ENCODE measurements at places on chromosomes 13 and 19.

- no peak for DNase-seq
Observed at GRCh38 chr13:51370116-51370515, 30.6 kb downstream of the SERPINE3 start.

DNA sequence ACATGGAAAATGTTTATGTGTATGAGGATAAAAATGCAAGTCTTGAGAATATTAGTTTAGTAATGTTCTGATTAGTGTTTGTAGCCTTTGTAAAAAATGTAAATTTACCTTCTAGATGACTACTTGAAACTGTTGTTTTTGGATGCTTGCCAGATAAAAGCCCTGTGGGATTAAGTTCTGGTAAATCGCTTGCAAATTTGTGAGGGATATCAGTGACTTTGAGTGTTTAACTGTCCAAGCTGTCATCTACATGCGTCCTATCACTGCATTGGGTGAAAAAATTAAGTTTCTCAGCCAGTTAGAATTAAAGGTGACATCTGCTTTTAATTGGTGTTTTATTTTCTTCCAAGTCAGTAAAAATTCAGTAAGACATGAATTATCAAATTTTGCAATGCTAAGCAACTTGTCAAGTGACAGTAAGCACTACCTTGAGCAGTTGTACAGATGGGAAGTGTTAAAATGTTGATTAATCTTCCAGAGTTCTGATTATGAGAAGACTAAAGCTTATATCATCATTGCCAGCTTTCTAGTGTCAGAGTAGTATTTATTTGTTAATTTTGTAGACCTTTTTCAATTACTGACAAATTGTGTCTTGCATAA, 88.0 kb downstream of the PCCA start:
- no peak for DNase-seq

- DNase-seq, result no peak
Observed at GRCh38 chr19:34661357-34661756, 15.6 kb downstream of the SCGB2B2 start.

- DNase-seq, result no peak
Observed at GRCh38 chr13:48233889-48234488, 983 bp downstream of the ITM2B start.

- DNase-seq, result peak; percentile 45
Observed at GRCh38 chr13:25910243-25910642, 141.6 kb downstream of the SHISA2 start.

DNA sequence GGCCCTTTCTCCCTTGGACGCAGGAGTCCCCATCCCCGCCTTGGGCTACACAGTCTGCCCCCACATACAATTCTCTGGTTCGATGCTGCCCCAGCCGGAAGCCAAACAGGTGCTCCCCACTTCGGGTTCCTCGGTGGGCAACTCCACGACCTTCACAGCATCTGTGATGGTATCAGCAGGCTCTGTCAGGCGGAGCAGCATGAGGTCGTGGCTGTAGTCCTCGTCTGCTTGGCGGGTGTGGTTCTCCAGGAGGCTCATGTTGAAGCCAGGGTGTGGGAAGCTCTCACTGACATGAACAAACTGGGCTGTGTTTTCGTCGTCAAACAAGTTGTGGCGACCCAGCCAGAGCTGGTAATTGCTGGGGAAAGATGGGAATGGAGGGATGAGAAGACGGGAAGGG, 3.5 kb downstream of the KLK1 start:
- DNase-seq, result no peak

GRCh38 chr13:109784590-109785140, 1.7 kb downstream of the IRS2 start:
- DNase-seq, result peak; percentile 48

DNA sequence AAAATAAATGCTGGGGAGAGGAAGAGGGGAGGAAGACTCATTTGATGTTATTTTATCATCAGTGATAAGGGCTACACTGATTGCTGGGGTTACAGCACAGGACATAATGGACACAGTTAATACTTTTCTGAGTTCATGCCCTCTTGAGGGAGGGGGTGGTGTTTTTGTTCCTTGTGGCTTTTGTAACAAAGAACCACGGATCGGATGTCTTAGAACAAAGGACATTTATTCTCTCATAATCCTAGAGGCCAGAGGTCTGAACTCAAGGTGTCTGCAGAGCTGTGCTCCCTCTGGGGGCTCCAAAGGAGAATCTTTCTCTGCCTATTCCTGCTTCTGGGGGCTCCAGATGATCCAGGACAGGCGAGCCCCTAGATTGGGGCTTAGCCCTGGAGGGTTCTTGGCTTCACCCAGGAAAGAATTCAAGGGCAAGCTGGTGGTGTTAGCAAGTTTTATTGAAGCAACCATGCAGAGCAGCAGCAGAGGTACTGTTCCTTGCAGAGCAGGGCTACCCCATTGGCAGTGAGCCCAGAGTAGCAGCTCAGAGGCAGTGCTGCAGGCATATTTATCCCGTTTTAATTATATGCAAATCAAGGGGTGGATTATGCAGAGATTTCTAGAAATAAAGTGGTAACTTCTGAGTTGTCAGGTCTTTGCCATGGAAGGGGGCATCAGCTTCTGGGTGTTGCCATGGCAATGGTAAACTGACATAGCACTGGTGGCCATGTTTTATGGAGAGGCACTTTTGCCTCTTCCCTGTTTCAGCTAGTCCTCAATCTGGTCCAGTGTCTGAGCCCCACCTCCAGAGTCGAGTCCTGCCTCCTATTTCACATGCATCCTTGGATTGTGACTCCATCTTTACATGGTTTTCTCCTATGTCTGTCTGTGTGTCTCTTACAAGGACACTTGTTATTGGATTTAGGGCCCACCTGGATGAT, 18.0 kb downstream of the VAV1 start:
- DNase-seq, result no peak

- no peak for DNase-seq
Observed at GRCh38 chr19:19185853-19186740, 5.9 kb downstream of the BORCS8 start.

GRCh38 chr19:58334691-58335249, 8.0 kb downstream of the ZSCAN22 start:
- DNase-seq, result no peak

- DNase-seq, result no peak
Observed at GRCh38 chr19:33629826-33630375, 8.1 kb downstream of the CHST8 start.

GRCh38 chr19:768424-768823, 17.5 kb downstream of the MISP start:
- no peak for DNase-seq

- DNase-seq, result peak; percentile 82
Observed at GRCh38 chr19:33241091-33241529, 15.5 kb upstream of the SLC7A10 start.

GRCh38 chr13:26026211-26026610, 25.6 kb downstream of the SHISA2 start:
- no peak for DNase-seq

GRCh38 chr13:36820222-36820621, 1.2 kb downstream of the RFXAP start:
- DNase-seq, result no peak

DNA sequence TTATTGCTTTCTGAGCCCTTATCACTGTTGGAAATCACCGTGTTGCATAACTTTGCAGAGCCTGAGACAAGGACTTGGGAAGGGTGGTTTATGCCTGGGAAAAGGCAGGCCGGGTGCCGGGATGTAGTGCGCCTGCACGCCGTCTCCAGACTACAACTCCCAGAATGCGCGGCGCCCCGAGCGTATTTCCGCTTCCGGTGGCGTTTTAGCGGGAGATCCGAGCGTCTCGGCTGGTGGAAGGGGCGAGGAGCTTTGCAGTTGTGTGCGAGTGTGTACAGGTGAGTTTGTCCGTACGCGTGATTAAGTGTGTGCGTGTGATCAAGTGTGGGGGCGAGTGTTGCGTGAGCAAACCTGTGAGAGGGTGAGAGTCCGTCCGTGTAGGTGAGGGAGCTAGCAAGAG, 75.4 kb downstream of the PEG3 start:
- DNase-seq, result peak; percentile 43

DNA sequence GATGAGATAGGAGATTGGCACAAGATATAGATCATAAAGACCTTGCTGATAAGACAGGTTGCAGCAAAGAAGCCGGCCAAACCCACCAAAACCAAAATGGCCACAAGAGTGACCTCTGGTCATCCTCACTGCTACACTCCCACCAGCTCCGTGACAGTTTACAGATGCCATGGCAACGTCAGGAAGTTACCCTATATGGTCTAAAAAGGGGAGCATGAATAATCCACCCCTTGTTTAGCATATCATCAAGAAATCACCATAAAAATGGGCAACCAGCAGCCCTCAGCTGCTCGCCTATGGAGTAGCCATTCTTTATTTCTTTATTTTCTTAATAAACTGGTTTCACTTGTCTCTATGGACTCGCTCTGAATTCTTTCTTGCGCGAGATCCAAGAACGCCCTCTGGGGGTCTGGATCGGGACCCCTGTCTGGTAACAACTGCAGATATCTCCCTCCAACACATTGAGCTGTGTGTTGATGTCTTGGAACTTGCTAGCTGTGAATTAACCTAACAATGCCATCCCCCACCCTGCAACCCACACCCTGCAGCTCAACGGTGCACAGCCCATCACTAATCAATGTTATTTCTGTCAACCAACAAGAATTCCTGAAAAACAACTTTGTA, 27.1 kb upstream of the GRTP1 start:
- DNase-seq, result no peak

DNA sequence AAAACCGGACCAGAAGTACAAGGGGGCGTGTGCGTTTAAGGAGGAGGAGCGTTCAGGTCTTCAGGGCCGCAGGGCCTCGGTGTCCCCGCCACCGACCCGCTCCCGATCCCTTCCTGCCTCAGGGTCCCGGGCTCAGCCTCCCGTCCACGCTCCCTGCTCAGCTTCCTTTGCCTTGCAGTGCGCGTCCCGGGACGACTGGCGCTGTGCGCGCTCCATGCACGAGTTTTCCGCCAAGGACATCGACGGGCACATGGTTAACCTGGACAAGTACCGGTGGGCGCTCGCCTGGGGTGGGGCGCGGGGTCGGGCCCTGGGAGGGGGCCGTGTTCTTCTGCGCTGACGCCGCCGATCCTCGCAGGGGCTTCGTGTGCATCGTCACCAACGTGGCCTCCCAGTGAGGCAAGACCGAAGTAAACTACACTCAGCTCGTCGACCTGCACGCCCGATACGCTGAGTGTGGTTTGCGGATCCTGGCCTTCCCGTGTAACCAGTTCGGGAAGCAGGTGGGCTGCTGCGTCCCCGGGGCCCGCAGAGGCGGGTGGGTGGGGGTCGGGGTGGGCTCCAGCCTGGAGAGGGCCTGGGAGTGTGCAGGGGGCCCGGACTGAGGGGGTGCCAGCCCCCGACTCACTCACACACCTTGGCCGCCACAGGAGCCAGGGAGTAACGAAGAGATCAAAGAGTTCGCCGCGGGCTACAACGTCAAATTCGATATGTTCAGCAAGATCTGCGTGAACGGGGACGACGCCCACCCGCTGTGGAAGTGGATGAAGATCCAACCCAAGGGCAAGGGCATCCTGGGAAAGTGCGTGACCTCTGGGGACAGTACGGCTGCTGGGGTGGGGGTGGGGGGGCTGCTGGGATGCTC, 1.4 kb downstream of the GPX4 start:
- DNase-seq, result no peak

- DNase-seq, result peak; percentile 28
Observed at GRCh38 chr19:18480006-18480691, 41.7 kb downstream of the ELL start.

- DNase-seq, result no peak
Observed at GRCh38 chr13:71830736-71831135, 36.3 kb downstream of the DACH1 start.

DNA sequence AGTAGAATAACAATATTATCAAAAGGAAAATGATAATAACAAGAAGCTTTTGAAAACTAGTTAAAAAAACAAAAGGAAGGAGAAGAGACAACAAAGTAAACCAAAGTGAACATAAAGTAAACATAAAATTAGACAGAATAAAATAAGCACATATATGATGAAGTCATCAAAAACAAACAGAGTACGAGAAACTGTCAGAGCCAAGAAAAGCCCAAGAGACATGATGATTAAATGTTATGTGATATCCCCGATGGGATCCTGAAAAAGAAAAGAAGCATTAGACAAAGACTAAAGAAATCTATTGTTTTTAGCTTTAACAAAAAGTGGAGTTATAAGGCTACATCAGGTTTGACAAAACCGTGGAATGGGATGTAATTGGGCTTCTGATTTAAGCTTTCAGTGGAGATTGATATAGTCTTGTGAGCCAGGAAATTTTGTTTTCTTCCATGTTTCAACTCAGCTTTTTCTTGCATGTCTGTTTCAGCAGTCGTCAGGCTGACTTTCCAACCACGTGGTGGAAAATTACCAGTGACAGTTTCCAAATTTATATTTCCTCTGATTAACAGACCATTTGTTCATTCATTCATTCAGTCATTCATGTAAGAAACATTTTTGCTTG, 64.9 kb downstream of the KL start:
- DNase-seq, result no peak

DNA sequence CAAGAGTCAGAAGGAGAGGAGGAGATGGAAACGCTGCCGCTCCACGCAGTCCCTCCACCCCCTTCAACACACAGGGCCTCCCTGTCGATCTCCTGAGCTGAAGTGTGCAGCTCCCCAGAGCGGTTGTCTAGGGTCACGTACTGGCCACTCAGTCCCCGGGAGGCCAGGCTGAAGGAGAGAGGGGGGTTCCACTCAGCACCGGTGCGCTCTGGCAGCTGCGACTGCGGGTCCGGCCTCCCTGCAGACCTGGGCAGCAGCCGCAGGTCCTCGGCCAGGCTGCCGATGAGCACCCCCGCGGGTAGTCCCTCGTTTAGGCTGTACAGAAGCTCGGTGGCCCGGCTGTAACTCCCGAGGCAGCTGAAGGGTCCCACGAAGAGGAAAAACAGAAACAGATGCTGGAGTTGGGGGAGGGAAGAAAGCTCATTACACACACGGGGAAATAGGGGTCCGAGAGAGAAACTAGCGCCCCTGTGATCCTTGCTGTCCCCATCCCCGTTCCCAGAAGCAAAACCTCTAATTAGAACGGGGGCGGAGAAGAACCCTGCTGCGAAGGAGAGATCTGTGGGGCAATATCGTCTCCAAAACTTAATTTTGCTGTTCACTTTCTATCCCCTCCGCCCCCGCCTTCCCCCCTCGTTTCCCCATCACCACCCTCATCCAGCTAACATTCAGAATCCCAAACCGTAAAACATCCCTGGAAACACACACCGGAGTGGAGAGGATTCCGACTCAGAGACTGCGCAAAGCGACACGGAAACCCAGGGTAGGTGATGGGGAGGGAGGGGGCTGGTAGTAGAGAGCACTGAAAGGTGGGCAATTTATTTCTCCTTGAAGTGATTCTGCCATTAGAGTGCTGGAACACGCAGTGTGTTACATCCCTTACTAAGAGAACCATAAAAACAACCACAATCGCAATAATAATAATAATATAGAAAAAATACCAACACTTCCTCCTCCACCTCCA, 1.8 kb downstream of the PCDH20 start:
- no peak for DNase-seq

DNA sequence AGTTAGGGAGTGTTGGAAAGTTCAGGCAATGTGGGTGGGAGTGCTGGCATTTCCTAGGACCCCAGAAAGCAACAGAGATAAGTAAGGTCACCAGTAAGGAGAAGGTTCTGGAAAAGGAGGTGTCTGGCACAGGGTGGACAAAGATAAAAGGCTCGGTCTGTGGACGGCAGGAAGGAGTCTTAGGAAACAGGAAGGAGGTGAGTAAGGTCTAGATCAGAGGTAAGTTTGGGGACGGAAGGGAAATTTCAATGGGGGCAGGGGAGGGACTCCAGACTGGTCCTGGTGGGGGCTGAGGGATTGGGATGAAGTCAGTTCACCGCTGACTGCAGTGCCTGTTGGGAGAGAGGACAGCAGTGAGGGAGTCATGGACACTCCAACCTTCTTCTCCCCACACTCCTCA, 7.8 kb upstream of the OPA3 start:
- no peak for DNase-seq

Measured in large intestine (tissue), 12 donors.